ENCODE measurements at places on chromosomes 3 and 15.

DNA sequence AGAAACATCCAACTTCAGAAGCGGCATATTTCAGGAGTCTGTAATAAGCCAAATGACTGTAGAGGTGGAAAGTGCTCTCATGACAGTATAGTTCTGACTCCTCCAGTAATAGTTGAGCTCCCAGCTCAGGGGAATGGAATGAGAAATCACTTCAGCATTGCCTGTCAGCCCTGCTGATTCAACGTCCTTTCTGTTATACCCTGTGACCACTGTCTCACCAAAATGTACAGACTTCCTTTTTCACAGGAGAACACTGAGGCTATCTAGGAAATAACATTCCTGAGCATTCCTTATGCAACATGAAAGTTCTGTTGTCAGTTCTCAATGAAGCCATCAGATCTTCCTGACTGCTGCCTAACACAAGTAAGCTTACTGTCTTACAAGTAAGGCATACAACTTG is 284.5 kb upstream of the MME start:
- DNase-seq = no peak

DNA sequence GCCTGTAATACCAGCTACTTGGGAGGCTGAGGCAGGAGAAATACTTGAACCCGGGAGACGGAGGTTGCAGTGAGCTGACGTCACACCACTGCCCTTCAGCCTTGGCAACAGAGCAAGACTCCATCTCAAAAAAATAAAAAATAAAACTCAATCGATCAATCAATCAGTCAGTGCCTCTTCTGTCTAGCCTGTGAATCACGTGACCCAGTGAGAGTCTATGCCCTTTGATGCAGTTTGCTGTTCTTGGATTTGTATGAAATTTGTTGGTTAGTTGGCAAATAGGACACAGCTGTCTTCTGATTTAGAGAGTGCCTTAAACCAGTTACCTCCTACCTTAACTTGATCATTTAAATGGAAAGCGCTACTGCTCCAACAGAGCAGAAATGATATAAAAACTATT is 3.6 kb upstream of the RBMS3 start:
- no peak for DNase-seq

DNA sequence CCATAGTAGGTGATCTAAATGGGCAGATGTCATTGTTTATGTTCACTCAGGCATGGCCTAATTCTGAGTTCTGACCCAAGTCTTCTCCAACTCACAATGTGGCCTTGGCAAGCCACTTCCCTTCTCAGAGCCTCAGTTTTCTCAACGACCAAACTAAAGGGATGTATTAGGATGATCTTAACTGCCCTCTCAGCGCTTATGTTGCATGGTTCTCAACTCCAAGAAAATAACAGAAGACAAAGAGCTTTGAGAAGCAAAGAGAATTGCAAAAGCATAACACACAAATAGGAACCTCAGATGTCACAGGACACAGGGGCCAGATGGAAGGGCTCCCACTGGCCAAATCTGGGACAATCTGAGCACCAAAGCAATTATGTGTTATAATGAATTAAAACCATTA is 8.6 kb downstream of the RHCG start:
- no peak for DNase-seq

DNA sequence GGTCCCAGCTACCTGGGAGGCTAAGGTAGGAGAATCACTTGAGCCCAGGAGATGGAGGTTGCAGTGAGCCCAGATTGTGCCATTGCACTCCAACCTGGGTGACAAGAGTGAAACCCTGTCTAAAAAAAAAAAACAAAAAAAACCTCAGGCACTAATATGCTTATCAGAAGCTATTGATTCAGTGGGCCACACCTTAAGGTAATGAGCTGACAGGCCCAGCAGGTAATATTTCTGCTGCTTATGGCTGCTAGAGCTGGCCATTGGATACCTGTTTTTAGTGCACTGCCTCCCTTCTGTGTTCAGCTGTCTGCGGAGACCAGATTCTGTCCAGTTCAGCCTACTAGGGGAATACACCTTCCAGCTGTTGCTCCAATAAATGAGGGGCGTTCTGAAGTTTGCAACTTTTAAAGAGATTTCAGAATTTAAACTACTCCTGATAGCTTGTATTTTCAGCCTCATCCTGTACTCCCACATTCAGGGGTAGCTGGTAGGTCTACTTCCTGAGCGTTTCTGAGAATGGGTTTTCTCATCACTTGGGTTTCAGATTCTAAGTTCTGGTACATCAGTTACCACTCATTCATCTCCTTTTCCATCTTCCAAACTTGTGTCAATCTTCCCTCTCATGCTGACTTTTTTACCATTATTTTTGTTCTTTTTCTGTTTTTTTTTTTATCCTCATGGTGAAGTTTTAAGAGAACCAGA is 69.0 kb downstream of the ATP11B start:
- no peak for DNase-seq

DNA sequence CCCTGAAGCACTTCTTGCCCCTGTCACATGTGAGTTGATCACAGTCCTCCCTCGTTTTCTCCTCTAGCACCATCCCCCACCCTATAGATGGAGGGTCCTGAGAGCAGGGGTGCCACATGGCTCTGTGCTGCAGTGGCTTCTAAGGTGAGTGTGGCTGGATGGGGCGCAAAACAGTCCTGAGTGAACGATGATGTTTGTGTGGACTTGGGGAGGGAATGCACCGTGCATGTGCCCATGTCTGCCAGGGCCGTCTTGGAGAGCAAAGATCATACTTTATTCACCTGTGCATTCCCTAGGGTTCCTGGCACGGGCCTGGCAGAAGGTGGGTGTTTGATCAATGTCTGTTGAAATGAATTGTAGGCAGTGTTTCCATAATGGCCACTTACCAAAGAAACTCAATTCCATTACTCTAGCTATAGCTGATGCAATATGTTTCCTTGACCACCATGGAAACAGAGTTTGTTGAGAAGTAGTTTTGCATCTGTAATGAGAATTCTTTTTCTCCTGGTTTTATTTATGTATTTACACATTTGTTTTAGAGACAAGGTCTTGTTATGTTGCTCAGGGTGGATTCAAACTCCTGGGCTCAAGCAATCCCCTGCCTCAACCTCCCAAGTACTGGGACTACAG is 58.0 kb downstream of the ABTB1 start:
- no peak for DNase-seq

- no peak for DNase-seq
Observed at GRCh38 chr3:70488816-70489215, 176.4 kb upstream of the MDFIC2 start.

Data from WTC11 (cell line).